ENCODE measurements at places on chromosomes 5 and 9.
A peak's percentile ranks its signal among the peaks of the same experiment; 100 is the strongest.

DNA sequence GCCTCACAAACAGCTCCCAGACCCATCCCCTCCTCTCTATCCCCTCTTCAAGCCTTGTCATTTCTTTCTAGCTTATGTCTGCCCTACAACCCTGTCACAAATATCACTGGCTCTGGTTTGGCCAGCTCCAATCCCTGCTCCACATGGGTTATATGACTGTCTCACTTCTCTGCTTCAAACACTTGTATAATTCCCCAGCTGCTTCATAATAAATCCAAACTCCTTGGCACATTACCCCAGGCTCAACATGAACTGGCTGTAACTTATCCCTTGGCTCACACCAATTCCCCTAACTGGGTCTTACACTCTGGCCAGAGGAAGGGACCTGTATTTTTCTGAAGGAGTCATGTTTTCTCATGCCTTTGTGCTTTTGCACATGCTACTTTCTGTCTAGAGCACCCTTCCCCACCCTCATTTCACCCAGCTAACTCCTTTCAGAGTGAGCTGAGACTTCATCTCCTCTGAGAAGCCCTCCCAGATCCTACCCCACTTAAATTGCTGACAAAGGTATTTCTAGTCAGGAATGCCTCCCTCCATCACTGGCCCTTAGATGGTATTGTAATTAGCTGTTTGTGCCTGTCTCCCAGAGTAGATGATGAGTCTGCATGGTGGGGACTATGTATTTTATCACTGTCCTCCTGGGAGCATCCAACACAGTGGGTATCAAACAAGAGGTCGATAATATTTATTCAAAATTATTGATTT lies 5.3 kb downstream of the PRXL2C start:
- DNase-seq: no peak

GRCh38 chr5:167759057-167759821 lies 532.2 kb upstream of the WWC1 start:
- no peak for DNase-seq

GRCh38 chr9:92706218-92706940 lies 36.4 kb upstream of the IPPK start:
- DNase-seq: no peak

- no peak for DNase-seq
Measured at GRCh38 chr9:13862654-13863053, 451.3 kb downstream of the NFIB start.

- DNase-seq: no peak
Measured at GRCh38 chr5:8634219-8634618, 765.3 kb downstream of the MTRR start.

- DNase-seq: no peak
Measured at GRCh38 chr9:17962747-17963146, 383.9 kb downstream of the SH3GL2 start.

DNA sequence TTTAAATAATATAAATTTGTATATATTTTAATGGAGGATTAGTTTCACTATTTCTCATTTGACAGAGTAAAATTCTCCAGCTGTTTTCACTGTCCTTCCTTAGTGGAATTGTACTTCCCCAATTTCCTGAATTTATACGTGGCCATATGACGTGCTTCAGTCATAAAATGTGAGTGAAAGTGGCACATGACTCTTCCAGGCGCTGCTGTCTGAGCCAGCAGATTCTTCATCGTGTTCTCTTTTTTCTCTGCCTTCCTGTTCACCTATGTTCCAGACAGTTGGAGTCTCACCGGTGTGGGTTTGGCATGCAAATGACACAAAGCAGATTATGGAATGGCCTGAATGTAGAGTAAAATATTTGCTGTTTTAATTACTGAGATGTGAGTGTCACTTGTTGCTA lies 684.1 kb downstream of the SEMA5A start:
- no peak for DNase-seq

DNA sequence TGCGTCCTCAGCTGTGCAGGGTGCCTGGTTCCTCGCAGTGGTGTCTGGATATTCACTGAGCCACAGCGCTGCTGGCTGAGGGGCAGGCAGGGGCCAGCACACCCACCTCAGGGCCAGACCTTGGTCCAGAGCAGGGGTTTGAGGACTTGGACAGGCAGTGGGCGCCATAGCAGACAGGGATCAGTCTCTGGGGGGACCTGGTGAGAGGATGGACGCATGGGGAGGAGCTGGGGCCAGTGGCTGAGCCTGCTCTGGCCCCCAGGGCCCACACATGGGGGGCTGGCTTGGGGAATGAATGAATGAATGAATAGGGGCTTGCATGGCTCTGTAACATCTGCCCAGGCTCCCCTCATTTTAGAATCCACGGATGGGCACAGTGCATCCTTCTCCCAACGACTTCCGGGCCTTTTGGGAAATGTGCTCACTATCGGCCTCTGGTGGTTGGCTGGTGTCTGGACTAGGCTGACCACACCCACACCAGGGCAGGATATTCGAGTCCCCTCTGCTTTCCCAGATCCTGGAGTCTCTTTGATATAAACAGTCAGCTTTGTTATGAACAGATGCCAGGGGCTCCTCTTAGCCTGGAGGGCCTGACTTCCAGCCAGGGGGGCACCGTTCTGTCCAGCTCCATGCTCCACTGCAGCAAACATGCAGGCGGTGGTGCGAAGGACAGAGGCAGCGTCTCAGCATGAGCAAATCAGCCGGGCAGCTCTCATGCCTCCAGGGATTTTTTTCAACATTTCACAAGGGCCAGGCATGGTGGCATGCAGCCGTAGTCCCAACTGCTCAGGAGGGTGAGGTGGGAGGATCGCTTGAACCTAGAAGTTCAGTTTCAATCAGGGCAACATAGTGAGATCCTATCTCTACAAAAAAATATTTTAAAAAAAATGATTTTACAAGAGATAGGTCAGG lies 62.6 kb downstream of the NEK6 start:
- DNase-seq: peak; percentile 55

- DNase-seq: no peak
Measured at GRCh38 chr5:135364421-135365262, 34.4 kb downstream of the MACROH2A1 start.

- DNase-seq: no peak
Measured at GRCh38 chr5:73103870-73104299, 16.5 kb upstream of the TMEM171 start.

- DNase-seq: no peak
Measured at GRCh38 chr5:14607104-14607503, 25.5 kb downstream of the OTULINL start.

GRCh38 chr5:154309805-154310204 lies 119.3 kb downstream of the GALNT10 start:
- DNase-seq: peak; percentile 55

GRCh38 chr5:60020457-60020856 lies 126.9 kb upstream of the PDE4D start:
- no peak for DNase-seq

- peak; percentile 4 for DNase-seq
Measured at GRCh38 chr5:75365740-75366139, 28.7 kb downstream of the HMGCR start.

- no peak for DNase-seq
Measured at GRCh38 chr5:66875315-66875714, 279.1 kb downstream of the MAST4 start.

DNA sequence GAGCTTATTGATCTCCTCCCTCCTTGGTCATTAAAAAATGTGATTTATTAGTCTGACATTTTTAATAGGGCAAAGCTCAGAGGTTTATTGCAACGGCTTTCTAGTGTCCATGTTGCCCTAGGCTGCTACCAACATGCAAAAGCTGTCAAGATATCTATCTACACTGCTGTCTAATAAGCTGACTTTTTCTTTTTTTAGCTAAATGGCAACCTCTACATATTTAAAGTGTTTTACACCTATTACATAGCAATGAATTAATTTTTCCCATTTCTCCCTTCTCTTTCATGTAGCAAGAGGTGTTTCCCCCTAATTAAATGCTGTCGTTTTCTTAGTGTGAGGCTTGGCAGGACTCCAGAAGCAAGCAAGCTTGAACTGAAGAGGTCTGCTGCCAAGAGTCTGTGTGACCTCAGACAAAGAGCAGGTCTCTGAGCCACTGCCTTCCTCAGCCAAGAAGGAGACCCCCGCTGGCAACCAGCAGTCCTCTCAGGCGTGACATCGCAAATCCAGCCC lies 79.4 kb downstream of the GAS1 start:
- DNase-seq: no peak

- no peak for DNase-seq
Measured at GRCh38 chr9:108441726-108442125, 414.1 kb downstream of the ACTL7B start.

DNA sequence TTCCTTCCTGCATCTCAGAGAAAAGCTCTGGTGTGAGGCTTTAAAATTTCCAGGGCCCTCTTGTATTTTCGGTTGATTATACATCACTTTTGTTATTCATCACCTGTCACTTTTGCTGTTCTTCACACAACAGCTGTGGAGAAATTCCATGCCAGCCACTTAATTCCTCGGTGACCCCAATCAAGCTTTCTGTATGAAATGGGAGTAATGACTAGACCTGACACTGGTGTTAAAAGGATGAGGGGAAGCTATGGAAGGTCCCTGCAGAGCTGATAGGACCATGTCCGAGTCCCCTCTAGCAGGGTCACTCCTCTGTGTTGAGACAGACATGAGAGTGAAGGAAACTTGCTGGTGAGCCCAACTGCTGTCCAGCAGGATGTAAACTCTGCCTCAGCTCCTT lies 59.7 kb downstream of the GPR21 start:
- no peak for DNase-seq

- no peak for DNase-seq
Measured at GRCh38 chr9:126363847-126364671, 37.4 kb downstream of the MVB12B start.

- no peak for DNase-seq
Measured at GRCh38 chr9:37390759-37391158, 31.7 kb upstream of the GRHPR start.

DNA sequence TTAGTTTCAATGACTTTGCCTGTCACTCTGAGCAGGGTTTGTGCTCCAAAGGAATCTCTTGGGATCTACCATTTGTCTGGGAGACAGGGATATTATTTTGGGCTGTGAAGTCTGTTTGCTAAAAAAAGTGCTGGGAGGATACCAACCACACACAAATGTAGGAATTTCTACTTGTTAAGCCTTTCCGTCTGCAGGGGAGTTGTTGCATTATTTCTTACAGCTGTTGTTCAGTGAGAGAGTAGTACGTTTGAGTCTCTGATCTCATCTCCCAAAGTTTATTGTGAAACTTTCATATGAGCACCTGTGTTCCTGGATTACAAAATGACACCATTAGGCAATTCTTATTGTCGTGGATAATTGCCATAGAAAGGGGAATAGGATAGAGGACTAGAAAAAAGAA lies 78.3 kb upstream of the SEMA6A start:
- no peak for DNase-seq

DNA sequence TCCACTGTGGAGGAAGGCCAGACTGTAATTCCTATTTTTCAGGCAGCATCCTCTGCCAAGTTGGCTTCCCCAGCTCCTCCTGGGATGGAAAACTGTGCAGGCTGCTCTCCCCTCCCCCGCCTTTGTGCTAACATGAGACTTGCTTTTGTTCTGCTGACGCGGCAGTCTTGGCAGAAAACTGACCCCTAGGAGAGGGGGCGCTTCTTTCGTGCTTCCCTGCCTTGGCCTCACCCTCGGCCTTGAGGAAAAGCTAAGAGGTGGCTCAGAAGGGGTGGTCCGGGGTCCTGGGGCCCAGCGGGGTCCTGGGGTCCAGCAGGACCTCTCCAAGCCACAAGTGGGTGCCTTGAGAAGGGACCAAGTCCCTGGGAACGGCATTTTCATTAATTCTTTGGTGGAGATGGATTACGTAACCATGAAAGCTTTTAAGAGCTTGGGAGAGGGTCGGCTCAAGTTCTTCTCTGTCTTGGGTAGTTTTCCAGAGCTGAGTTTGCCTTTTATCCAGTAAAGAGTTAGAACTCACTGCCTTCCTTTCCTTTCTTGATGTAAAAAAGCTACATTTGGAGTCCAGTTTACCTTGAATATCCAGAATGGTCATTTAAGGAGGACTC lies 51.0 kb downstream of the SH3PXD2B start:
- no peak for DNase-seq

GRCh38 chr5:80704221-80704620 lies 49.4 kb upstream of the DHFR start:
- no peak for DNase-seq

- DNase-seq: no peak
Measured at GRCh38 chr9:114089206-114089840, 9.8 kb downstream of the KIF12 start.

GRCh38 chr9:135850737-135851136 lies 56.6 kb downstream of the CAMSAP1 start:
- peak; percentile 43 for DNase-seq

GRCh38 chr5:40124367-40124766 lies 555.3 kb upstream of the PTGER4 start:
- DNase-seq: no peak

DNA sequence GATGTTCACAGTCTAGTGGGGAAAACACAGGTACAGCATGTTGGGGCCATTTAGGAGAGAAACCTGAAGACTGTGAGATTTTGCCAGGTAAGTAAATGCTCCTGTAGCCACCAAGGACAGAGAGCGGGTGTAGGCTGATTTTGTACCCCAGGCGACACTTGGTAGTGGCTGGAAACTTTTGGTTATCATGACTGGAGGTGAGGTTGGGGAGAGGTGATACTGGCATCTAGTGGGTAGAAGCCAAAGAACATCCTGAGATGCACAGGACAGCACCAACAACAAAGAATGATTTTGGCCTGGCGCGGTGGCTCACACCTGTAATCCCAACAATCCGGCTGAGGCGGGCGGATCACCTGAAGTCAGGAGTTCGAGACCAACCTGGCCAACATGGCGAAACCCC lies 38.8 kb upstream of the PWWP2A start:
- DNase-seq: no peak

DNA sequence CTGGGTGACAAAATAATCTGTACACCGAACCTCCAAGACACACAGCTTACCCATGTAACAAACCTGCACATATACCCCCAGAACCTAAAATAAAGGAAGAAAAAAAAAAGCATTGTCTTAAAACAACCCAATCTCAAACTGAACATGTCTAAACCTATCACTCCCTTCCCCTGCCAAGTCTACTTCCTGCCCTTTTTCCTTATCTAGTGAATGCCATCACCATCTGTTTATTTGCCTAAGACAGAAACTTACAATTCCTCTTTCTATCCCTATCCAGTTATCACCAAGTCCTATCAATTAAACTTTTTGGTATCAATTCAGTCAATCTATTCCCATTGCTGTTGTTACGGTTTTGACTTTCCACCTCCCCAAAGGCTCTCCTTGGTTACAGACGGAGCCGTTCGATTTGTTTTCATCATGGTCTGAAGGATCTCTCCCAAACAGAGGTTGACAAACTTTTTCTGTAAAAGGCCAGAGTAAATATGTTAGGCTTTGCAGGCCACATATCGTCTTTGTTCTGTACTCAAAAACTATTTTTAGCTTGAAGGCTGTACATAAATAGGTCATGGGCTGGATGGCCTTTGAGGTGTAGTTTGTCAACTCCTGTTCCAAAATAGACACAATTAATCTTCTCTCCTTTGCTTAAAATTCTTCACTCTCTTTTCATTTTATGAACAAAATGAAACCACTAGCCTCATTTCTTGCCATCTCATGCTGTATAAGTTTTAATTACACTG lies 12.1 kb downstream of the NOL8 start:
- DNase-seq: no peak

GRCh38 chr9:133463234-133463863 lies 3.6 kb downstream of the CACFD1 start:
- DNase-seq: no peak

Data from brain microvascular endothelial cell (primary cell).